ENCODE measurements at places on chromosomes 3 and 15.

DNA sequence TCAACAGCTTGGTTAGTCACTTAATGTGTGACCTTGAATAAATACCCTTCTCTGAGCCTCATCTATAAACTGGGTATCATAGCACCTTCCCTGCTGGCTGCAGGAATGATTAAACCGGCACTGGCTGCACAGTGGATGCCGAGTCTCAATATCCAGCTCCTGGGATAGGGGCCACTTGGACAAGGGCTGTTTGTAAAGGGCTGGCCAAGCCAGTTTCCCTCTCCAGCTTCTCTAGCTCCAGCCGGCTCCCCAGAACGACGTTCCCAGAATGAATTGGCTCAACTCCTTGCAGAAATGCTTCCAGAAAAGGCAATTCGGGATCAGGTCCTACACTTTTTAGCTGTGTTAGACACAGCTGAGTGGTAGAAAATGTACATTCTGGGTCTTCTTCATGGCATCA is 58.8 kb downstream of the LSM3 start:
- no peak for DNase-seq

- DNase-seq = no peak
These were observed 168.4 kb downstream of the TUSC7 start for GRCh38 chr3:116877968-116878367.

DNA sequence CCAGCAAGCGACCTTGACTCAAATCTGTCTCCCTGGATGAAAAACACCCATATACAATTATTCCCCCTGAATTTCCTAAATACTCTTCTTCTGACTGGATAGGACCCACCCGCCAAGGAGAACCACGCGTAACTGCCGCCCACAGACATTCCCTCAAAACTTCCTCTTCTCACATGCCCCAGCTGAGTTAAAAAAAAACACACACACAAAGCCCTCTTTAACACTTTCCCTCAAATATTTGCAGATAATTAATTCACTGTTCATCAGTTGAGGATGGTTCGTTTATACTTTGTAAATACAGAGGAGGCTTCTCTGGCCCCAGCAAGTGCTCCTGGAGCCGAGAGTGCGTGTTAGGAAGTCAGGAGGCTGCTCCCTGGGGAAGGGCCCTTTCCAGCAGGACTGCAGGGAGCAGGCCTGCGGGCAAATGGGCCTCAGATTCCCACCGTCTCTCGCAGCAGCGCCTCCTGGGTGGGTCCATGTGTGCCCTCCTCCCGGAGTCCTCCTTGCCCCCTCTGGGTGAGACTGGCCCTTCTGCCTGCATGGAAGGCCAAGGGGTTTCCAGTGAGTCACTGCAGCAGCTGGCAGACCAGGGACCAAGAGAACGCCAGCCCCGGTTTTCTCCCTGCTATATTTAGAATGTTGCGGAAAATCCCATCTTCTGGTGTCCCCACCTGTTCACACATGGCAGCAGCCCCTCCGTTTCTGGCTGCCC is 46.8 kb downstream of the MGLL start:
- DNase-seq = no peak

GRCh38 chr15:46569781-46570180 is 935.0 kb downstream of the SQOR start:
- DNase-seq = no peak

DNA sequence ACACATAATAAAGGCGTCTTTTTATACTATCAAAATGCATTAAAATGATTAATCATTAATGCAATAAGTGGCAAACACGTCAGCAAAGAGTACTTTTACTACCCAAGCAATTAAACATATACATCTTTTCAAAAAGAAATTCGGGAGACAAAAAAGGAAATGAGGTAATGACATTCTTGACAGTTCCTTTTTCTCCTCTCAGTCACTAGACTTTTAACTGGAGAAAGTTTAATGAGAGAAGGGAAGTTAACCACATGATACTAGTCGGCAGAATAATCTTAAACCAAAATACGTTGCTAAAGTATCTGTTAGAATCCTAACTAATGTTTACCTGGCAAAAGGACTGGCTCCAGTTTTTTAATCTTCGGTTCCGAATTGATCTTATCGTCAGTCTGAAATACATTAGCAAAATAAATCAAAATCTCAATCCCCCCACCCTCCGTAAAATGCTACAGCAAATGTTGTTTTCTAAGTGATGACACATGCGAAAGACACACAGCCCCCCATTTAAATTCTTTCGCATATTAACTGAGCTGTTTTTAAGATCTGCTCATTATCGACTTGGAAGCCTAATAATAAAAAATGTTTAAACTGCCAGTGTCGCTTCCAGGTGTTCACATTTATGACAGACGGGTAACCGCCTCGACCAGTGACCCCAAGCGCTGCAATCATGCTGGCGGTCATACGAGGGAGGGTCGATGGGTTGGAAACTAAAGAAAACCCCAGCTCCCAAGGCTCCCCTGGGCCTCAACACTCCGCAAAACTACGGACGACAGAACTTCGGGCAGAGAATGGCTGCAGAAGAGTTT is 778 bp downstream of the MTMR10 start:
- DNase-seq = no peak

DNA sequence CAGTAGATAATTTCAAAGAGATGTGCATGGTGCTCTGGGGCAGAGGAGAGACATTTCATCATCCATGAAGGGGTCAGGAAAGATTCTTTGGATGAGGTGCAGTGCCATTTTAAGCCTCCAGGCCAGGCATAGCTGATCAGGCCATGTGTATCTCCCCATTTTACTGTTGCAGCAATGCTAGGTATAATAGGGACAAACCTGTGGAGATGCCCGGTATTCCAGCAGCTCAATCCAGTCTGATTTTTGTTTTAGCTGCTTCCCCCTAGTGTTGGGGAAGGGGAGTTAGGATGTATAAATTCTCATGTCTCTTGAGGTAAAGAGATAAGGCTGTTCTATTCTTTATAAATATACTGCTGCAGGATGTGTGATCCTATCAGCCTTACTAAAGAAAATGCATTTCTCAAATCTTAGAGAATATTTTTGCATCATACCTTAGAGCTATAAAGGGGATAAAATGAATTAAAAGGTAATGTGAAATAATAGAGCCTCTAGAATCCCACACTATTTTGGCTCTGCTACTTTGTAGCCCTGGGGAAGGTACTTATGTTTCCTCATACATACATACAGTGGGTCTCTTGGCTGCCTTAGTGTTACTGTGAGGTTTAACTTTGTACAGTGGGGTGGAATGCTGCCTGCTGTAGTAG is 5.2 kb downstream of the CDV3 start:
- peak; percentile 34 for DNase-seq

DNA sequence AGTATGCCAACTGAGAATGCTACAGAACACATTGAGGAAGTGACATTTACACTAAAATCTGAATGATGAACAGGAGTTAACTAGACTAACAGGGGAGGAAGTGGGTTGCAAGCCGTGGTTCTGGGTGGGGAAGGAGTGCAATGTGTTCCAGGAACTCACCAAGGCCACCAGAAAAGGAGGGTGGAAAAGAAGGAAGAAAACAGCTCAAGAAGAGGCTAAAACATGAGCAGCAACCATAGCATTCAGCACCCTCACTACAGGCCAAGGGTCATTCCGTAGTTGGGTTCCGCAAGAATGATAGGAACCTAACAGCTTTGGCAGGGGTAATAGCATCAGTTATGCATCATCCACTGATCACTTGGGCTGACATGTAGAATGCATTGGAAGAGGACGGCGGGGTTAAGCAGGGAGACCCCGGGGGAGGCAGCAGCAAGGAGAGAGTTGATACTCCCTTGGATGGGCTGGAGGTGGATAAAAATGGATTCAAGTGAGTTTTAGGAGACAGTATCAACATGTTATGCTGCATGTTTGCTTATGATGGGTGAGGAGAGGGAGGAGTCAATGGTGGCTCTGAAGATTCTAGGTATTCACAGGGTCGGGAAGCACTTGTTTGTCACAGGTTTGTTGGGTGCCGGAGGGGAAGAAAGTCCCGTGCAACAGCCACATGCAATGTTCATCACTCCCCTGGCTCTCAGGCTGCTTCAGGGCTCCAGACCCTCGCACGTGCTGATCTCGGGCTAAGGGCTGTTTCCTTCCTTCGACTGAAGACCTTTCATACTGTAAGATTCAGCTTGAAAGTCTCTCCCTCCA is 53.2 kb downstream of the LIPC start:
- DNase-seq = peak; percentile 49

DNA sequence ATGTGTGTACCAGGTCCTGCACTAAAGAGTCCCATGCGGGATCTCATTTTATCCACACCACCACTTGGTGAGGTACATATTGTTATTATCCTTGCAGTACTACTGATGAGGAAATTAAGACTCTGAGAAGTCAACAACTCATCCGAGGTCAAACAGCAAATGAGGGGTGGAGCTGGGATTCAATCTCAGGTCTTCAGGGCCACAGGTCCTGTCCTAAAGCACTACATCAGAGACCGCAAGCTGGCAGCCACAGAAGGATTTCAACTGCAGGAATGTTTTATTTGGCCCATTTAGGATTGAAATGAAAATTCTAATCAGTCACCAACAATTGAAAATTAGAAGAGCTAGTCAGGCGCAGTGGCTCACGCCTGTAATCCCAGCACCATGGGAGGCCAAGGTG is 131.4 kb downstream of the ADAMTS17 start:
- no peak for DNase-seq

- no peak for DNase-seq
These were observed 143.8 kb upstream of the ABHD17C start for GRCh38 chr15:80551348-80551747.

- peak; percentile 22 for DNase-seq
These were observed 39.0 kb downstream of the CD200R1L start for GRCh38 chr3:112807685-112808084.

DNA sequence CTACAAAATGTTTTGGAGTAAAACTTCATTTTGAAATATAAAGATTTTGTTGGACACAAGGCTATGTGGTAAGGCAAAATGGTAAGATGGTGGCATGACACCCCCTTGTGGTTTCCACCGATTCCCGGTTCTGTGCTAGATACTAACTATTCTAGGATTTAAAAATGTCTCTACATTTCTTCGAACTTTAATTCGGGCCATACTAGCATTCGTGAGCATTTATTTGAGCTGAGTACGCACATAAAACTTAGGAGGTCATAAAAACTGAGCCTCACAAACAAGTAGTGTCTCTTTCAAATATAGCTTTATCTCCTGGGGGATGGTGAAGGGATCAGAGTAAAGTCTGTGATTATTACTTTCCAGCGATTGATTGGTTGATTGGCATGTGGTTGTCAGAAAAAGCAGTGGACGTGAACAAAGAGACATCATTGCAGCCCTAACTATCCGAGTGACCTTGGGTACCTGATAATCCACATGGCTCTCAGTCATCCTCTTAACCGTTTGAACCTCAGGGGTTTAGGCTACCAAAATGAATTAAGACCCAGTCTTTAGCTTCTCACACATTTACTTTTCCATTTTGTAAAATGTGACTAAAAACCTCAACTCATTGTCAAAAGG is 1.1 kb upstream of the ZNF639 start:
- DNase-seq = peak; percentile 31

- peak; percentile 85 for DNase-seq
These were observed 4.2 kb upstream of the TRAT1 start for GRCh38 chr3:108818404-108818803.

DNA sequence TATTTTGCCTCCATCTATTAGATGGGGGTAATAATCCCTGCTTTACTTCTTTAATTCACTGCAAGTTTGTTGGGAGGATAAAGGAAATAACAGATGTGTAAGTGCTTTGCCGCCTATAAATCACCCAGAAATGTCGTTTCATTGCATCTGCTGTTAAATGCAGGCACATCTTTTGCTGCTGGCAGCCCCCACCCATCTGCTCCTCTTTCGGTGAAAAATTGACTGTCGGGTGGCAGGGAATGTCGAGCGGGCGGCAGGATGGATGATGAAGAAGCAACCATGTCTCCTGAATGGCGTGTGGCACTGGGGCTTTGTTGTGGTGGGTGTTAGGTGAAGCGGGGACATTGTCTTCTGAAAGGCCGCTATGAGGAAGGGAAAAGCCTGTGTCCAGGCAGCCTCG is 543 bp upstream of the REC114 start:
- no peak for DNase-seq

DNA sequence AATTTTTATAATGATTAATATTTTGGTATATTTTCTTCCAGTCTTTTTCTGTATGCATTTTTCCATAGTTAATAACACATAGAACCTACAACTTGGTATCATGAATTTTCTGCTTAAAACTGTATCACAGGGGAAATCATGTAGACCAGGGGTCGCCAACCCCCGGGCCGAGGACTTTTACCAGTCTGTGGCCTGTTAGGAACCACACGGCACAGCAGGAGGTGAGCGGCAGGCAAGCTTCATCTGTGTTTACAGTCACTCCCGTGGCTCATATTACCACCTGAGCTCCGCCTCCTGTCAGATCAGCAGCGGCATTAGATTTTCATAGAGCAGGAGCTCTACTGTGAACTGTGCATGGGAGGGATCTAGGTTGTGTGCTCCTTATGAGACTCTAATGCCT is 54.7 kb downstream of the RPL22L1 start:
- DNase-seq = no peak

DNA sequence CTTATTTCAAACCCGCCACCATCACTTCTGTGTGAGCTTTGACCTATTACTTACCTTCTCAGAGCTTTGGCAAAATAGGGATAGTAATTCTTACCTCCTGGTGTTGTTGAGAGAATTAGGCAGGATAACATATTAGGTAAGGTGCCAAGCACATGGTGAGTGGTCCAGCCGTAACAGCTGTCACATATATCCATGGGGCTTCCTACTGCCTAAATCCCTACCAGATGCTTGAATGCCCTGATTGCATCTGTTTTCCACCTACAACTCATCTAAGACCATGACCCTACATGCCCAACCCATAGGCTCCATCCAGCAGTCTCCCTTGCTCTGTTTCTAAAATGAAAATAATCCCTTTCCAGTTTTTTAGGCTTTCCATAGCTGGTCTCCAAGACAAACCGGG is 162.3 kb upstream of the NR2E3 start:
- no peak for DNase-seq

GRCh38 chr3:178003756-178004155 is 532.5 kb upstream of the KCNMB2 start:
- DNase-seq = peak; percentile 7

DNA sequence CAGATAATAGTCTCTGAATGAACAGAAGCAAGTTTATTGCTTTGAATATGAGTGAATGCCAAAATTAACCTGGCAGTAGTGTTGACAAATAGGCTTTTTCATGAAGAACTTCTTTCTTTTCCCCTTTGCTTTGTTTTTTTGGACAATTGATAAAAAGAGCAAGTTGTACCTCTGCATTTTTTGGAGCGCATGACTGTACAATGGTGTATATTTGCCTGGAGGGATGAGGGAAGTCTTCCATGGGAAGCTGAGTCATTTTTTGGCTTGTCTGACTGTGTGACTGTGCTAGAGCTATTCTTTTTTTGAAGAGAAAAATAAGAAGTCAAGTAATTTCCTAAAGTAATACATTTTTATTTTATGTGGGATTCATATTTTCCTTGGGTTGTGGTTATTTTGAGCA is 186.9 kb downstream of the KLHL25 start:
- no peak for DNase-seq

Data from CD4-positive, alpha-beta T cell treated with Interleukin-17A for 1 hour (primary cell).